Stimulated activated CD4-positive, alpha-beta T cell treated with anti-CD3 and anti-CD28 coated beads, Interleukin-15, amount 100 ng/mL, for 48 hours (primary cell): ENCODE measurements at places on chromosomes 11 and 22.

- DNase-seq = no peak
These were observed 19.9 kb downstream of the TSKU start for GRCh38 chr11:76803023-76803422.

DNA sequence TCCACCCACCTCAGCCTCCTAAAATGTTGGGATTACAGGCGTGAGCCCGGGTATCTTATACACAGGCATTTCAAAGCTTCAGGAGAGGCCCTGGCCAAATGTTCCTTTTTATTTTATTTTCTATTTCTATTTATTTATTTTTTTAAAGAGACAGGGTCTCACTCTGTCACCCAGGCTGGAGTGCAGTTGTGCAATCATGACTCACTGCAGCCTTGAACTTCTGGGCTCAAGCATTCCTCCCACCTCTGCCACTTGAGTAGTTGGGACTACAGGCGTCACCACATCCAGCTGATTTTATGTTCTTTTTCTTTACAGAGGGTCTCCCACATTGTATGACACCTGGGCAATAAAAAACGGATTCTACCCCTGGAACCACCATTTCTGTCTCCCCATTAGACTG, 71.2 kb downstream of the FBXO7 start:
- DNase-seq = no peak

DNA sequence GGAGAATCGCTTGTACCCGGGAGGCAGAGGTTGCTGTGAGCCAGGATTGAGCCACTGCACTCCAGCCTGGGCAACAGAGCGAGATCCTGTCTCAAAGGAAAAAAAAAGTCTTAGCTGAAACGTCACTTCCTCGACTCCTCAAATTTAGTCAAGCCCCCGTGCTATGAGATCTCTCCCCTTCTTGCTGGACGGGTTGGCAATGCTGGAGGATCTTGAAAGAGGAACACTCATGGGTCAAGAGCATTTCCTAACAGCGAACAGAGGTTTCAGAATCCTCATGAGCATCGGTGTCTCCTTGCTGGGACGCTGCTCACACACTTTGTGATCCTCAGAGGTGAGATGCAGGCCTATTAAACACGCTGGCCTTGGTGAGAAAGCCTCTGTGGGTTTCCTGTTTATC, 35.9 kb downstream of the APOL3 start:
- DNase-seq = no peak

DNA sequence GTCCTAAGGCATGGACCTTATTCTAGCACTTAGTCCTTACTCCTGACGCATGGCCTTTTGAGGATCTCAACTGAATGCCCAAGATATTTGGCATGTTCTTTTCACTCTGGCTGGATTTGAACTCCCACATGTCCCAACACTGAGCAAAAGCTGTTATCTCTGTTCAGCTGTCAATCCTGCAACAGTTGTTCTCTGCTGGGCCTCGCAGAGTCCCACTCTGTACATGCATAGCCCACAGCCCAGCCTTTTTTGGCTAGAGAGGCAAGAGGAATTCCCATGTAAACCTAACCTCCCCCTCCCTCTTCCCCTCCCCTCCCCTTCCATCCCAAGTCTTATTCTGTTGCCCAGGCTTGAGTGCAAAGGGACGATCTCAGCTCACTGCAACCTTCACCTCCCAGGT, 21.8 kb upstream of the DRG1 start:
- DNase-seq = no peak
